Mucosa of descending colon (tissue), 3 donors: ENCODE measurements at places on chromosomes 6 and 20. TPM values are rescaled to one million over a fixed set of nuclear protein-coding genes. Genes with fewer than 3 reads are reported as not detected.

DNA sequence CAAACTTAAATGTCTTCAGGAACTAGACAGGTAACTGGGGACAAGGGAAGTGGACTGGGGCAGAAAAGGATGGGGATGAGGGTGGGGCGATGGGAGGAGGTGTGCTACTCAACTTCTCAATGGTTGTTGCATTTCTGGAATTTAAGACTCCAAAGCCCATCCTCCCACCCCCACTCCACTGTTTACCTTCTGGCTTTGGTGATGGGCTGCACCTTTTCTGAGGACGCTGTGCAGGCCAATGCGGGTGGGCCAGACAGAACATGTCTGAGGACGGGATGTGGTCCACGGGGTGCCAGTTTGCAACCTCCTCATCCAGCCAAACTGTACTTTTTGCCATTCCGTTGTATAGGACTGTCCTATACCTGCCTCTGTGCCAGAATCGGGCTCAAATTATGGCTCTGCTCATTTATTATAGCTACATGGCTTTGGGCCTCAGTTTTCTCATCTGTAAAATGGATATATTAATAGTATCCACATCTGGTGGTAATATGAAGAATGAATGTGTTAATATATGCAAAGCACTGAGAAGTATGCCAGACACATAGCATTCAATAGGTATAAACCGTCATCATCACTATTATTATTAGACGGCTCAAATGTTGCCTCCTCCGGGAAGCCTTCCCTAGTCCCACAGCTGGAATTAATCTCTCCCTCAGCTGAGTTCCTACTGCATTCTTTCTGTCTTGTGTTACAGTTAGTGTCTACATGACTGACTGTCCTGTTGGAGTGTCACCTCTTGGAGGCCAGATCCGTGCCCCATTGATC is 31.0 kb upstream of the VEGFA start:
- no peak for DNase-seq

DNA sequence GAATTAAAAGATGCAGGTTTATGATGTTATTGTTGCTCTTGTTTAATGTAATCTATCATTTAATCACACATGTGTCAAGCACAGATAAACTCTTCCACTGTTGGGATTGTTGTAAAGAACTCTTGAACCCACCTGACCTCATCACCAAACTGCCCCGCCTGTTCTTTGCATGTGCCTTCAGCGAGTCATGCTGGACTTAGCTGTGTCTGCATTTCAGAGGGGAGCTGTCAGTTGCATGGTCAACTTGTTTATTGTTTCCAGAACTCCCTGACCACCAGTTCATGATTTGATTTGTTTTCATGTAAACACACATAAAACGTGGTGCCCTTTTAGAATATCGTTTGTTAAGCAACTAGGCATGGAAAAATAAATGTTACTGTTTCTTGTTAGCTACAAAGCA is 93.6 kb downstream of the KHDC1L start:
- DNase-seq, result no peak

DNA sequence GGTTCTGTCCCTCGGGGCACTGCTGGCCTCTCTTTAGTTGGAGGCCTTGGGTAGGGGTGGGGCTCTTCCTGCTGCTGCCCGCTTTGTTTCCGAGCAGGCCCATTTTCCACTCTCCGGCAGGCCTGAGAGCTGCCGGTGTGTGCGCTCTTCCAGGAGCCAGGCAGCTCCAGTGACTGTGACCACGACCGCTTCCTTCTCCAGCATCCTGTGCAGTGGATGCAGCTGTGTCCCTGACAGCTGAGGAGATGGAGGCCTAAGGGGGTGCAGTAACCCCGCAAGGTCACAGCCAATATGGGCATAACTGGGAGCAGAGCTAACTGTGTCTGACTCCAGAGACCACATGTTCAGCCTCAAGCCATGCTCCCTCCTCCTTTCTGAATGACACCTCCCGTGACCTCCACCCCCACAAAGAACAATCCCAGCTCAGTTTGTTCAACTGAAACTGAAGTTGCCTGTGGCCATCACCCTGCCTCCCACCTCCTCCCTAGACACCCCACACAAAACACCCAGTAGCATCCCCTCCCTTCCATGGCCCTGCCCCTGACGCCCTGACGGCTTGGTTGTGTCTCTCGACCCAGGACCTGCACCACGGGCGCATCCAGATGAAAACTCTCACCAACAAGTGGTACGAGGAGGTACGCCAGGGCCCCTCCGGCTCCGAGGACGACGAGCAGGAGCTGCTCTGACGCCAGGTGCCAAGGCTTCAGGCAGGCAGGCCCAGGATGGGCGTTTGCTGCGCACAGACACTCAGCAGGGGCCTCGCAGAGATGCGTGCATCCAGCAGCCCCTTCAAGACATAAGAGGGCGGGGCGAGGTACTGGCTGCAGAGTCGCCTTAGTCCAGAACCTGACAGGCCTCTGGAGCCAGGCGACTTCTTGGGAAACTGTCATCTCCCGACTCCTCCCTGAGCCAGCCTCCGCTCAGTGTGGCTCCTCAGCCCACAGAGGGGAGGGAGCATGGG is 27.8 kb downstream of the SPATA2 start:
- no peak for DNase-seq

DNA sequence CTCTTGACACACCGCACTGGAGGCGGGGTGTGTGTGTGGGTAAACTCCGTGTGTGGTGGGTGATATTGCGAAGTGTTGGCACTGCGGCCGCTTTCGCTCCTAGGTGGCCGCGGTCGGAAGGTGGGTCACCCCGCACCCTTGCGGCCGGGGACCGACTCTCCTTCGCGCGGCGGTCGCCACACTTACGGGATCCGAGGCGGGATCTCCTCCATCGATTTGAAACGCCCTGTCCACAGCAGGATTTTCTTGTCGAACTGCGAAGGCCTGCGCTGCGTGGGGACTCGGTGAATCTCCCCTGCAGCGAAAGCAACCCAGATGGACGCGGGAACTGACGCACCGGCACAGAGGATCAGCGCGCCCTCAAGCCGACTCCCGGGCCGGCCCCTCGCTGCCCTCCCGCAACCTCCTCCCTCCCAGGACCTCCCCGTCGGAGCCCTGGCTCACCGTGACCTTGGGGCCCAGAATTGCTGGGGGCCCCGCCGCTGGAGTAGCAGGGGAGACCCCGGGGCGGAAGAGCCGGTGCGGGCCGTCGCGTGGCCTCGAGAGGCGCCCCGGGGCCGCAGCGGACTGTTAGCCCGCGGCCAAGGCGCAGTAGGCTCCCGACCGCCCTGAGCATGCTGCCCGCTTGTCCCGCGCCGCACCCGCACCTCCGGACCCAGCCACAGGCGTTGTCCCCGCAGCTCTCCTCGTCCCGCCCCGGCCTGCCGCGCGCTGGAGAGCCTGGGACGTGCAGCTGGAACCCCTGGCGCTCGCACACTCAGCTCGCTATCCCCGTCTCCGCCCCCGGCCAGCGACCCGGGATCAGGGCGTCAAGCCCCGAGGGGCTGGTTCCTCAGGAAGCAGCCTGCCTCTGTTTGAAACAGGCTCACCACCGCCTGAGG is at the start of gene FAM162B:
FAM162B (minus strand) TSS at position 759 of the 881 bp plus-strand sequence; CDS start at position 616, 143 bp downstream.
- peak; percentile 5 for DNase-seq

DNA sequence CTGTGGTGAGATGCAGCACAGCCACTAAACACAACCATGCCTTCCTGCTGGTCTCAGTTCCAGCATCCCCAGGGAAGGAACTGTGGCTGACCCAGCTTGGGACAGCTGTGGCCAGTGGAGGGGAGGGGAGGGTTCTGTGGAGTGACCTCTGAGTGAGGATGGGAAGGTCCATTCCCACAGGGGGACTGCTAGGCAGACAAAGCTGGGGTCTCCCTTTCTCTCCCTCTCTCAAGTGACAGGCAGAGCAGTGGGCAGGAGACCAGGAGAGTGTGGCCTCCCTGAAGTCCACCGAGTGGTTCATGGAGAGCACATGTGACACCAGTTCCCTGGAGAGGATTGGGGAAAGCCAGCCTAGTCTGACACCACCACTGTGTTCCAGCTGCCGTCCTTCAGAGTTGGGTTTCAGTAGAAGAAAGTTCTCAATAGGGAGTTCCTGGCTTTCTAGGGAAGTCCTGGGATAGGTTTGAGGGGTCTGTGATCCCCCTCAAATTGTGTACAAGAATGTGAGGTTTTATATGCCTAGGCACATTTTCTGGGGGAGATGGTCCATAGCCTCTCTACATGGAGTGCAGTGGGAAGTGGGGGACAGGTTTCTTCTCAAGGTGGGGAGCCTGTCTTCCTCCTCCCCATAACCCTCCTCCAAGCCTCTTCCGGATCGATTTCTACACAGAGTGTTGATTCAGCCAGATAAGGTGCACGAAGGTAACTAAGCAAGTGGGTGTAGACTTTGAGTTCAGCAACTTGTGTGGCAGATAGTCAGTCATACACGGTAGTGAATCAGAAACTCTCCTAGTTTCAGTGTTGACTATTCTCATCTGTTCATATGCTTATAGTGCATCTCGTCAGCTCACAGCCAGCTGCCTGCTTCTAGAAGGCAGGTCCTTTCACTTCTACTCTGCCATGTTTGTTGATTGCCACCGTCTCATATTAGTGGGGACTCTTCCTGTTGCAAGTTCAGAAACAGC is 18.9 kb downstream of the MANBAL start:
- DNase-seq, result no peak

- no peak for DNase-seq
These were observed 87.6 kb downstream of the SMOC2 start for GRCh38 chr6:168528474-168529095.

GRCh38 chr20:5146871-5147592 is 20.2 kb downstream of the CDS2 start:
- no peak for DNase-seq

Gene HUS1B
- total RNA-seq, result 1.2 TPM
